Retina (tissue), 1 donor: ENCODE measurements at places on chromosomes 2 and 18.
A peak's percentile ranks its signal among the peaks of the same experiment; 100 is the strongest.

DNA sequence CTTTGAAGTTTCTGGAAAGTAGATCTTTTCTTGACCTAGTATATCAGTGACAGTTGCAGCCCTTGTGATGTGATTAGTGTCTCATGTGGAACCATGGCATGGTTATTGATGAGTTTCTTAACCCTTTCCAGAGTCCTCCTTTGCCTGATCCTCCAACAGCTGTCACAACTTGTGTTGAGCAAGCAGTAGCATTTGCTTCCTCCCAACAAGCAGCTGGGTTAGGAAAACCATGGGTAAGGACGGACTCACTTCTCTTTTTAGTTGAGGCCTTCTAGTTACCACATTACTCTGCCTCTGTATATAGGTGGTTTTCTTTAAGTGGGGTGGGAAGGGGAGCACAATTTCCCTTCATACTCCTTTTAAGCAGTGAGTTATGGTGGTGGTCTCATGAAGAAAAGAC, 96.3 kb downstream of the XRCC5 start:
- no peak for DNase-seq

DNA sequence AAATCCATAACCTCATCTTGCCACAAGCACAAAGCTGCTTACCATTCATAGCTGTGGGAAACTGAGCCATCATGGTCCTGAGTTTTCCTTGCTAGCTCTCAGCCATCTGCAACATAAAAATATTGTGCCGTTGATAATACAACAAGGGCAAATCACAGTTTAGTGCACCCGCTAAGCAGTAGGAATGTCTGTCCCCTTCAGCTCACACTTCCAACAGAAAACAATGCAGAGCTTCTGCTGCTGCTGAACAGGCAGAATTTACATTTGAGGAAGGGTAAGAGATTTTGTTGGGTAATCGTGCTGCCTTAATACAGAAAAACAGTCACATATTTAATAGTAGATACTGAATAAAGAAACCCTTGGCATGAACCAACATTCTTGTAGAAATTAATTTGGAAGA, 32.3 kb downstream of the ITSN2 start:
- DNase-seq: peak; percentile 10

DNA sequence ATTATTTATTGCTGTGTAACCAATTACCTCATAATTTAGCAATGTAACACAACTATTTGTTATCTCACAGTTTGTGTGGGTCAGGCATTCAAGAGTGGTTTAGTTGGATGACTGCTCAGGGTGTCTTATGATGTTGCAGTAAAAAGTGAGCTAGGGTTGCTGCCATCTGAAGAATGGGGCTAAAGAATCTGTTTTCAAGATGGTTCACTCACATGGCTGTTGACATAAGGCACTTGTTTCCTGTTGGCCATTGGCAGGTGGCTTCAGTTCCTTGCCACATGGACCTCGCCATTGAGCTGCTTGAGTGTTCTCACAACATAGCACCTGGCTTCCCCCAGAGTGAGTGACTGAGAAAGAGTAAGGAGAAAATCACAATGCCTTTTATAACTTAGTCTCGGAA, 123.2 kb downstream of the TMEM17 start:
- no peak for DNase-seq

- DNase-seq: no peak
These were observed 1241.1 kb upstream of the ZEB2 start for GRCh38 chr2:145760781-145761649.

- no peak for DNase-seq
These were observed 57.4 kb upstream of the ACKR3 start for GRCh38 chr2:236512267-236512666.

- no peak for DNase-seq
These were observed 353.2 kb downstream of the METTL4 start for GRCh38 chr18:2218101-2218500.

- no peak for DNase-seq
These were observed 239.1 kb downstream of the ICOS start for GRCh38 chr2:204175552-204176271.

- DNase-seq: no peak
These were observed 61.4 kb upstream of the KIF5C start for GRCh38 chr2:148813603-148814065.

DNA sequence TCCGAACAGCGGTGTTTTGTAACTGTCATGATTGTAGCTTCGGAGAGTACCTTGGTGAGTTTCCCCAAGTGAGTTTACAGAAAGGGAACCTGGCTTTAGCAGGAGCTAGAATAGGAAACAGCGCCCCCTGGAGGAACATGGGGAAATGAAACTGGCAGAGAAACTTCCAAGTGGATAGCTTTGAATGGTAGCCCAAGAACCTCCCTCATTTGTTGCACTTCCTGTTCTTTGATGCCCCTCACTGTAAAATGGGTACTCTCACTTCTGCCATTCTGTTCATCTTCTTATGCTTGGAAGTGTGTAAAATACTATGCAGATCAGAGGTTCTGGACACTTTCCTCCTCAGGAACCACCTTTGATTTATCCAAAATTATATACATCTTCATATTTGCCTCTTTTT, 36.2 kb downstream of the CHST10 start:
- DNase-seq: peak; percentile 56

DNA sequence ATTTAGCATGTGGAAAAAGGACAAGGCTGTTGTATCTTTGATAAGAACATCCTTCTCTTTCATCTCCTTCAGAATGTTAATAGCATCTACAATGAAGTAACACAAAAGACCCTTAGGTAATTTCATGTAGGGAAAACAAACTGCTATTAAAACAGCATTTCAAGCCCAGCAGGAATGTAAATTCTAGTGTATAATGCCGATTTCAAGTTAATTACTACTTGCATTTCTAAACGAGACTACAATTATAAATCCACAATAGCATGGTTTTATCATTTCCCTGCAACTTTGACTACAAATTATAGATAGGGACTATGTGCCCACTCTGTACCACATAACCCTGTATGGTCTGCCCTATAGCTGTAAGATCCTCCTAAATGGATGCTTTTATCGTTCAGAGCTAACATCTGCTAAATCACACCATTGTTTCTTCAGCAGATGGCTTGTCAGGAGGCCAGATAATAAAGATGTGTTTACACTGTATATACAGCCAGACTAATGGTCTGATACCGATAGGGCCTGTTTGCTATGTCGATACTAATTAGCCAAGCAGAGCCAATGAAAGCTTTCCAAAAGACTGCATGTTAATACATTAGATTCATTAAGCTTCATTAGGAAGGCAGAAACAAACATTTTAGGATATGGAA, 51.9 kb downstream of the LRPPRC start:
- peak; percentile 22 for DNase-seq

GRCh38 chr2:199596549-199596948, 138.8 kb upstream of the SATB2 start:
- no peak for DNase-seq

DNA sequence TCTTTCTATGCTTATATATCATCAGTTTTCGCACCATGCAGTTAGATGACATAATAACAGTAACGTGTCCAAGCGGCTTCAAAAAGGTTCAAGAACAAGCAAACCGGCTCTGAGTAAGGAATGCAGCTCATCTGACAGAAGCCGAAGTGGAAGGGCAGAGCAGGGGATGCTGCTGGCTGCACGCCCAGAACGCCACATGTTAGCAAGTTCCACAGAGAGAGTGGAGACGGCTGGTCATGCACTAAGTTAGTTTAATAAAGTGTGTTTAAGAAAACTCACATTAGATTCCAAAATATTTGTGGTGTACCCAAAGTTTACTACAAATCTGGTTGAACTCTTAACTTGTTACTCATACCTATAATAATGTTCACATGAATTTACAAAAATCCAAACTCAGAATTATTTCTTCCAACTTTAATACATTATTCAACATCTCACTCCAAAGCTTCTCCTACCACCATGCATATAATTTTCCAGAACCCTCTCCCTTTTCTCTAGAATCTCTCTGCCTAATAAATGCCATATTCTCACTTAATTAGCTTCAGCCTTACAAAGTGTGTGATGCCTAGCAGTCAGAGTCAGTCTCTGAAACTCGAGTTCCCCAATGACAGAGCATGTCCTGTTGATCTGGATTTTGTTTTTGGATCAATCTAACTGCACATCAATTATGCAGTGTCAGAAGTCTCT, 170.0 kb downstream of the DNAH7 start:
- peak; percentile 19 for DNase-seq

DNA sequence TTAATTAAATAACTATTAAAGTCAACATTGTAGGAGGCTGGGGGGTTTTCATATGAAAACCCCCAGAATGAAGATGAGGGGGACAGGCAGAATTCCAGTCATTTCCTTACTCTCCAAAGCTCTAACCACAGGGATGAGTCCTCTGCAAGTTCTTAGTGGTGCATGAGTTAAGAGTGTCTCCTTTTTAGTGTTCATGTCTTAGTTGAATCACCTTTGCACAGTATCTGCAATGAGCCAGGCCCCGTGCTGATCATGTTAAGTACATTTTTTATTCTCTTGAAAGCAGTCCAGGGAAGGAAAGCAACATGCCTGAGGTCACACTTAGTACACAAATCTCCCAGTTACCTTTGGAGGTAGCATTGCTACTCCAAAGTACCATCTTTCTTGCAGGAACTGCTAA, 25.7 kb upstream of the MSGN1 start:
- no peak for DNase-seq

DNA sequence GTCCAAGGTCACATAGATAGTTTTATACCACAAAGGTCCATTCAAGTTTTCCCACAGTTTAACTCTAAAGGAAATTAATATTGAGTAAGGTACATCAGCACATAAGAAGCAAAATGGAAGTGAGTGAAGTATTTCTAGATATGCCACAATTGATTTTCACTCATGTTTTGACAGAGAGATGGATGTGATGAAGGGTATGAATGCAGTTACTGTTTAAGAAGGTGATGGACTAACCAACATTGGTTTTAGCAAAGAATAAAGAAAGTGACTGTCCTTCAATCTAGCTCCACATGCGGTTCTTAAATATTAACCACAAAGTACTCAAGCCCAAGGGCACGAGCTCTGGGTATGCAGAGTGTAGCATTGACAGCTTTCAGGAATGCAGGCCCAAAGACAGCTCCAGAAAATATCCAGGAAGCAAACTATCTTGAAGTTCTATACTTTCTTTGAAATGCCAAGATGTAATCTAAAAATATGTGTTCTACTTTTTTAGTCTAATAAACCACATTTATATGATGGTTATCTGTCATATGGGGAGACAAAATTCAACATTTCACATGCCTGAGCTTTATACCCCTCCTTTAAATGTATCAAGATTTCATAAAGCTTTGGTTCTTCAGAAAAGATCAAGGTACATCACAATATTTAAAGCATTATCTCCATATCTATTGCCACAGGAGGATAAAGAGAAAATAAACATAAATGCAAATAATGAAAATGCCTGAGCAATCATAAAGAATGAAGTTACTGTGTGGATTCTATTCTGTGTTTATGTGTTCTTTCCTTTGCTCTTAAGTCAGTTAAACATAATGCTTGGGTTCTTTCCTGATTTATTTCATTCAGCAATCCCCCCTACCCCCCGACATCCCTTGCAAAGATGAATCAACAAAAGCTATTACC, 6.7 kb upstream of the SCN1A start:
- DNase-seq: no peak

GRCh38 chr18:61531182-61531581, 198.0 kb downstream of the CDH20 start:
- peak; percentile 36 for DNase-seq

DNA sequence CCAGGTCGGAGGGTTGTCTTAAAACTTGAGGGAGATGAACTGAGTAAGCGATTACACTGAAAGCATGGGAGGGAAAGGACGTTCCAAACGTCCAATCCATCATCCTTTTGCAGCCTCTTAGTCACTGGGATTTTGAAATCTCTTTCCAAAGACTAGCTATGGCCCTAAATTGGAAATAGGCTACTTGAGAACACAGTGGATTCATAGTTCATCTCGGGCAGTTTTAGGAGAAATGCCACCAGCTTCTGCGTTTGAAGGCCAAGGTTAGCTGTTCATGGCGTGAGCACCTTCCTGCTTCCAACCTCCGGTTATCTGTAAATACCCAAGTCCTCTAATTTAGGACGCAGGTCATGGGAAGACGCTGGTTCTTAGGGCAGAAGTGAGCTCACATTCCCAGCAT, 821 bp upstream of the EML6 start:
- DNase-seq: peak; percentile 12

- DNase-seq: no peak
These were observed 71.3 kb downstream of the SOX11 start for GRCh38 chr2:5763531-5763930.

DNA sequence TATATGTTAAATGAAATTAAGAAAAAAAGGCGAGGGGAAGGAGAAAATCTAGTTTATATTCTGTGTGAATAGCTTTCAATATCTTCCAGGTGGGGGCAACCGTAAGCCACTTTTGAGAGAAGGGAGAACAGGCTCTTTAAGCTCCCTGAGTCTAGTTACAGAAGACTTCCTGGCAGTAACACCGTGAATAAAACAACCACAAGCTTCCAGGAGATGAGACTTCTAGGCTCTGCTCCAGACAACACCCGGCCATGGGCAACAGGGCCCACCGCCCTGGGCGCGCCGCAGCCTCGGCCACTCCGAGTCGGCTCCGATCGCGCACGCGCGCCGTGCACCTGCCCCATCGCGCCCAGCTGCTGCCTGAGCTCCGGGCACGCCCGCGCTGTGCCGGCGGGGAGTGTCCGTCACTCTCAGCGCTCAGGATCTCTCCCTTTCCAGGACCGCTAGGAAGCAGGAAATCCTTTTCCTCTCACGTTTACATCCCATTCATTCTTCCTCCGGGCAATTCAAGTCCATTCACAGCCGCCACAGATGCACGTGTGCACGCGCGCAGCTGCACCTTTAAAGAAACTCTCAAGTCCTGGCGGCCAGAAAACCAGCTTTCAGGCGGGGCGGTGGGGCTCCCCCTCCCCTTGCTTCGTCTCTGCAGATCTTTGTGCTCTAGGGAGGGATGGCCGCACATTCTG, 19.4 kb upstream of the PAX3 start:
- DNase-seq: peak; percentile 90

DNA sequence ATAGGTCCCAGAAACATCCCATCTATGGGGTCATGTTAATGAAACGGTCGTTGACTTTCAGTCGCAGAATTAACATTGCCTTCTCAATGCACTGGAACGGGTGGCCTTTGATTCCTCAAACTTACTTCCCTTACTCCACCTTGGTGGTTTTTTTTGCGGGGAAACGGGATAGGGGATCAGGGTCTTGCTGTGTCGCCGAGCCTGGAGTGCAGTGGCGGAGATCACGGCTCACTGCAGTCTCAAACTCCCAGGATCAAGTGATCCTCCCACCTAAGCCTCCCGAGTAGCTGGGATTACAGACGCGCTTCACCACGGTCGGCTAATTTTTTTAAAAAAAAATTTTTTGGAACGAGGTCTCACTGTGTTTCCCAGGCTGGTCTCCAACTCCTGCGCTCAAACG, 754 bp downstream of the ATG16L1 start:
- DNase-seq: peak; percentile 46
